Stimulated activated CD8-positive, alpha-beta memory T cell treated with anti-CD3 and anti-CD28 coated beads, Interleukin-7, amount 100 ng/mL, for 1 hour (primary cell): ENCODE measurements at places on chromosomes 3 and 15.

DNA sequence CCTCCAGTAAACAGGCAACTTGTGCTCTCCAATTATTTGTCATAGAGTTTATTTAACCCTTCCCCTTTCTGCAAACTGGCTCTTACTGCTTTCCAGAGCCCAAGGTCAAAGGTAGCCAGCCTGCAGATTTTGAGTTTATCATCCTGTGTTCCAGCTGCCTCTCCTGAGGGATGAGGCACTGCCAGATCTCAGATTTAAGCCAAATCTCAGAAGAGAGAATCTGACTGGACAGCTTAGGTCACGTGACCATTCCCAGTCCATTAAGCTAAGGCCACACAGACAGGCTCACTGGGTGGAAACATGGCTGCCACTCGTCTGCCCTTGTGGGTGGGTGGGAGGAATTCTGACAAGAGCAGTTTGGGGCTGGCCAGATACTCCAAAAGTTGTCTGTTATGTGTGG lies 8.6 kb upstream of the SIAH2 start:
- no peak for DNase-seq

- no peak for DNase-seq
These were observed 13.1 kb downstream of the TPRA1 start for GRCh38 chr3:127577448-127577847.

DNA sequence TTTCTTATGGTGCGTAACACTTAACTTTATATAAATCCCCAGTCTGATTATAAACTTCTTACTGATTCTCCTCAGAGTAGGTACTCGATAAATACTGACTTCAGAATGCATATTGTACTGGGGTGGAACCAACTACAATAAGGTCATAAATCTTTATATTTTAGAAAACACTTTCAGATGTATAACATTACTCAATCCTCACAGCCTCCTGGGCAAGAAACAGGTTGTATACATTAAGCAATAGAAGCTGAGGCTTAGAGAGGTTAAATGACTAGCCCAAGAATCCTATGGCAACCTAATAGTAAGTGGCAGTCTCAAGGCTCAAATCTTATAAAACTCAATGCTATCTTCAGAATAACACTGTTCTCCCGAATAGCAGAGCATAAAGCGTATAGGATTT lies 9.1 kb downstream of the VPS13C start:
- no peak for DNase-seq

GRCh38 chr15:28005004-28005527 lies 94.0 kb downstream of the OCA2 start:
- DNase-seq: no peak
